ENCODE measurements at places on chromosomes 1 and 21.

DNA sequence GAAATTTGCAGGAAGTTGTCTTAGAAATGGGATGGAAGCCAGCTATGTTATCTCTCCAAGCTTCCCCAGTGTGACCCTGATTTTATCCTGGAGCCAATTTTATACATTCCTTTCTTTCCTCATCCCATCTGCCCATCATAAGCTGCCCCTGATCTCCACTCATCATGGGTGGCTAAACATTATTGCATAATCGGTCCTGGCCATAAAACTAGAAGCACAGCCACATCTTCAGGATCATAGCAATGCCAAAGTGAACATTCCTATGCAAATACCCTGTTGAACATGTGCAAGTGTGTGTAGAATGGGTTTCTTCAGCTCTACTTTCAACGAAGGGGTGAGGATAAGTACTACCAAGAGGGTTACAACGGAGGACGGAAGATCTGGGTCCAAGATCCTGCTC lies 50.6 kb upstream of the COG2 start:
- no peak for DNase-seq

DNA sequence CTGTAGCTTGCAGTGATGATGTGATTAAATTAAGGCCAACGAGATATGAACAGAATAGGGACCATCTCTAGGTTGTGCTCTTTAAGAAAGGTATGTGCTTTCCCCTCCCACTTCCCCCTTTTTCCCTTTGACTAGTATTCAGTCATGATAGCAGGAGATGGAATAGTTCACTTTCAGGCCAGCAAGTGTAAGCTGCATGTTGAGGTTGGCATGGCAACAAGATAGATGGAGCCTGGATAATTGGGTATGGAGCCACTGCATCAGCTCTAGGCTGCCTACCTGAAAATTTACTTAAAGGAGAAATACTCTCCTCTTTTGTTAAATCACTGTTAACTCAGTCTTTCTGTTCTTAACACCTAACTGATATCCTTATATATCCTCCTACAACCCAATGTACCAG lies 1.5 kb upstream of the CRP start:
- DNase-seq, result no peak

GRCh38 chr21:34921151-34921550 lies 128.0 kb downstream of the RUNX1 start:
- DNase-seq, result no peak

GRCh38 chr1:157925419-157926166 lies 67.9 kb upstream of the KIRREL1 start:
- no peak for DNase-seq

GRCh38 chr21:44356636-44357035 lies 3.2 kb downstream of the TRPM2 start:
- DNase-seq, result no peak

GRCh38 chr1:154958036-154958435 lies 2.1 kb upstream of the PBXIP1 start:
- no peak for DNase-seq

DNA sequence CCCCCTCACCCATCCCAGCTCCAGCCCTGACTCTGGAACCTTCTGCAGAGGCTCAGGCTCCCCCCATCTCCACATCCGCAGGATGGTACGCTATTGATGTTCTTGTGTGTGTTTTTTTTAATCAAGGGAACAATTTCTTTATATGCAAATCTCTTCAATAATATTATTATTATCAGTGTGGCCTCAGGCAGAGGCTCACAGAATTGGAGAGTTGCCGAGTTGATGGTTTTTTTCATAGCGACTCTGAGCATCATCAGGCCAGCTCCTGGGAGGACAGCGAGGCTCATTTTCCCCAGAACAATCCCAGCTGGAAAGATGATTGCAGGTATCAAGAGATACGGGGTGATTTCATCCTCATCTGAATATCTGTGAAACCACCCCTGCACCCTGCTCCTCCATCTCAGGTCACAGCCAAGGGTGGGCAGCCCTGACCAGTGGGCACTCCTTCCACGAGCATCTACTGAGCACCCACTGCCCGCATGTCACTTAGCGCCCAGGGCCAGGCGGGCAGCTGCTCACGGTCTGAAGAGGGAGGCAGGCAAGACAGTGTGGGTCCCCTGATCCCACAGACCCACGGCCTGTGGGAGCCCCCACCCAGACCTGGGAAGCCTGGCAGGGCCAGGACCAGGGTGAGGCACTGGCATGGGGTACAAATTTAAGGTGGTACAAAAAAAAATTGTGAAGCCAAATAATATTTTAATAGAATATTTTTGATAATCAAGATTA lies 245.6 kb upstream of the VAMP3 start:
- no peak for DNase-seq

DNA sequence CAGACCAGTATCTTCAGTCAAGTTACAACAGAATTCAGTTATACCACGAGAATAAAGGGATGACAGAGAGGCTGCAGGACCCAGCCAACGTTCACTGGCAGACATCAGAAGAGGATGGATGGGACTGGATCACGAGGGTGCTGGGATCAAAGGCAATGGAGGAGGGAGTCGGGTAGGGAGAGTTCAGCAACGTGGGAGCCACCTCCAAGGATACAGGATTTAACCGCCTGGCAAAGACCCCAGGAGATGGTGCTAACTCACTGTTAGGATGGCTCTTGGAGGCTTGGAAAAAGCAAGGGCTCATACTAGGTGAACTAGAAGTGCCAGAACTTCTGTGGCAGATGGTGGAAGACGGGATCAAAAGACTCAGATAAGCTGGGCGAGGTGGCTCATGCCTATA lies 99.1 kb upstream of the DISP3 start:
- no peak for DNase-seq

DNA sequence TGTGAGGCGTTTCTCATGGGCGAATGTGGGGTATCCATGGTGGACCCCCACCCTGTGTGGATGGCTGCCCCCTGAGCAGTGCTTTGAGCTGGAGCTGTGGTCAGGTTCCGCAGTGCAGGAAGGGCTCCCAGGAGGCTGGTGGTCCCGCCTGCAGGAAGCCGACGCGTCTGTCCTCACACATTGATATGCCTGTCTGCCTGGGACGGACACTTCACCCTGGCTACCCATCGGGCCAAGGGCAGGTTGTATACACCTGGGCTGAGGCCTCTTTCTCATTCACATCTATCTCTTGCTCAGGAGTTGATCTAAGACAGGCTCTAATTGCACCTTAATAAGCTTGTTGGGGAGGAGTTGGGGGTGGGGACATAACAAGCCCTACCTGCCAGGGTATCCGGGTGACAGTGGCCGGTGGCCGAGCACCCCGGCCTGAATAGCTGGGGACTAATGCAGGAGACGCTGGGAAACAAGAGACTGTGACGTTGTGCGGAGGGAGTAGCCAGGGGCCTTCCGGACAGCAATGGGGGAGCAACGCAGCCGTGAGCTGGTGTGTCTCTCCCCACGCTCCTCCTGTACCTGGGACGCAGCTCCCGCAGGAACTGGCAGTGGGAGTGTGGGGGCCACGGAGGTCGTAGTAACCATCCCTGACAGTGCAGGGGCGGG lies 21.7 kb downstream of the PDXK start:
- no peak for DNase-seq

DNA sequence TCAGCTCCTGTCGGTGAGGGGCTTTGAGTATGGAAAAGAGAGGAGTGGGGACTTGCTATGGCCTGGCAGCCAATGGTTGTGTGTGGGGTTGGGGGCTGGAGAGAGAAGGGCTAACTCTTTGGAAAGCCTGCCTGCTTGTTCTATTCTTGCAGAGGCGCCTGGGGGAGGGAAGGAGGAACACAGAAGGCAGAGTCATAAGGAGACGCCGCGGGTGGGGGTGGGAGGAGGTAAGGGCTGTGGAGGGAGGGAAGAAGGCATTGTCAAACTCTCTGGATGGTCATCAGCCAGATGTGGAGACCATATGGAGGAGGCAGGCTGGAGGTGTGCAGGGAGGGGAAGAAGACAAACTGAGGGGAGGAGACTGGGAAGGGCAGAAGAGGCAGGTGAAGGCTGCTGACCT lies 70.0 kb downstream of the PLXNA2 start:
- no peak for DNase-seq

- DNase-seq, result no peak
Observed at GRCh38 chr1:159009287-159009686, 420 bp upstream of the IFI16 start.

- DNase-seq, result no peak
Observed at GRCh38 chr1:84291882-84292655, 9.4 kb upstream of the SAMD13 start.

DNA sequence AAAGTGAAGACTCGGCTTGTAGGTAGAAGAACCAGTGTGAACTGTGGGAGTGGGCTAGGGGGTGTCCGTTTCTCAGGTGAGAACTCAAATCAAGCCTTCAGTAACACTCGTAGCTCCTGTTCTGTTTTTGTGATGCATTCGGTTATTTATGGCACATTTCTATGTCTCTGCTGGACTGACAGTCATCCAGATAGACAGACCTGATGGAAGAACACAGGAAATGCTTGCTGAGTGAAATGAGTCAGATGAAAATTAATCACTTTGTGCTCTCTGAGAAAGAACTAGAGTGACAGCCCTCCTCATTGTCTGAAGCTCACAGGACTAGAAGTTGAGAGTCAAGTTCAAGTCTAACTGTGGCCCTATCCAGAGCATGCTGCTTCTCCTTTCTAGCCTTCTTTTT lies 360.1 kb upstream of the PLXNA2 start:
- peak; percentile 13 for DNase-seq

GRCh38 chr1:64425521-64425920 lies 44.4 kb upstream of the CACHD1 start:
- DNase-seq, result no peak

GRCh38 chr1:170518965-170519364 lies 13.0 kb upstream of the GORAB start:
- DNase-seq, result no peak

DNA sequence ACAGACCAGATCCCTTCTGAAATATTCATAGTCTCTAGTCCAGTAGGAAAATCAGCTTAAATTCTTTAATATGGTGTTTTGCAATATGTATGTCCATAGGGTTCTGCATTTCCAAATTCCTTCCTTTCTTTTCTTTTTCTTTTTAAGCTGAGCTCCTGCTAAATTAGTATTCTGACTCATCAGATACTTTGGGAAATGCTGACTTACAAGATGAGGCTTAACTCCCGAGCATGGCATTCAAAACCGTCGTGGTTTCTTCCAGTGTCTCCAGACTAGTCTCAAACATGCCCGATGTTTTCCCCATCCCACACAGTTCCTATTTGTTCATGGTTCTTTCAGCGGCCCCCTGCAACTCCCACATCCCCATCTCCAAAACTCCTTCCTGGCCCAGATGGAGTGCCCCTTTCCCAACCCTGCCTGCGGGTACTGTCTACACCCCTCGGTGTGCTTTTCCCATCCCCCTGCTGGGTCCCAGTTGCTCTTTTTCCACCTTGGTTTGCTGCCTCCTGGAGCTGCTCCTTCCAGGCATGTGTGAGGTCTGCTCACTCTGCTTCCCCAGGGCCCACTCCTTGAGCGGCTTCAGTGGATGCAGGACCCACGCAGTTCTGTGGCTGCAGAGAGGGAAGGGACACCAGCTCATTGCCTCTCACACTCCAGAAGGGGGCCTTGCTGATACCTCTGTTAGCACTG lies 19.5 kb upstream of the ETV3 start:
- DNase-seq, result no peak

- no peak for DNase-seq
Observed at GRCh38 chr1:39576016-39576657, 453 bp downstream of the PABPC4 start.

DNA sequence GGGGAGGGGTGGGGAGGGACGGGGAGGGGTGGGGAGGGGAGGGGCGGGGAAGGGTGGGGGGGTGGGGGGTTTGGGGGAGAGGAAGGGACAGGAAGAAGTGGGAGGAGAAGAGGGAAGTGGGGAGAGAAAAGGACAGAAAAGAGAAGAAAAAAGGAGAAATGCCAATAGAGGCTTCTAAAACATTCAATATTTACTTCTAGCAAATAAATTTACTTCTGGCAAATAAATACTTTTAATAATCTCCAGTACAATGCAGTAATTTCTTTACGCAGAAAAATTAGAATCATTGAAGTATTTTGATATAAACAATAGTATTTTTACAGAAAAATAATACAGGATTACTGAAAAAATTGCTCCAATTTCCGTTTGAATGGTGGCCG lies 9.4 kb upstream of the GPR161 start:
- no peak for DNase-seq

- DNase-seq, result no peak
Observed at GRCh38 chr1:156407344-156407743, 38.3 kb downstream of the RHBG start.

DNA sequence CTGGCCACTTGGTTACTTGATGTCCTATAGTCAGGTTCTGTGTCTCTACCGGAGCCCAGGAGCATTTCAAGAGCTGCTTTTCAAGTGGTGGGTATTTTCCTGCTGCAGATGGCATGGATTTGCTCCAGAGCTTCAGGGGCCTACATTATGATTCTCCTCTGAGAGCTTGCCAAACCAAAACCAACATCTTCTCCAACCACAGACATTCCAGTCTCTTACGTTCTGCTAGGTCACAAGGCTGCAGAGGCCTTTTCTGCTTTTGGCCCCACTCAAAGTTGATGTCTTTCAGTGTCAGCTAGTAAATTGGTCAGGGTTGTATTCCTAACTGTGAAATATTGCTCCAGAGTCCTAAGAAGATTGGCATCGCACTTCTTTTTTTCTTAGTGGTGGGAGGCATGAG lies 14.7 kb upstream of the AQP10 start:
- DNase-seq, result no peak

- no peak for DNase-seq
Observed at GRCh38 chr21:33820230-33820770, 95.3 kb downstream of the ATP5PO start.

DNA sequence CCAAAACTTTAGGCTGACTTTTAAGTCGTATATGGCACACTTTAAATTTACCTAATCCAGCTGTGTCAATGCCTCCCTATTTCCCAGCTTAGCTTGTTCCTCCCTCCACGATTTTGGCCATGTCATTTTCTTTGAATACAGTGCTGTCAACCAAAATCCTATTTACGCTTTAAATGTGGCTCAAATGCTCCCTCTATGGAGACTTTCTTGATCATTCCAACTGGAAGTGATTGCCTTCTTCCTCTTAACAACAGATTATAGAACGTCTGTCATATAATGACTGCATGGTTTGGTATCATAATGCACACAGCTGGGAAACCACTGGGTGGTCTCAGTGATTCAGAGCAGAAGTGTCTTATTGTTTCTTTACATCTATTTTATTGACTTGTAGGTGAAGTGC lies 18.9 kb upstream of the BATF3 start:
- no peak for DNase-seq

DNA sequence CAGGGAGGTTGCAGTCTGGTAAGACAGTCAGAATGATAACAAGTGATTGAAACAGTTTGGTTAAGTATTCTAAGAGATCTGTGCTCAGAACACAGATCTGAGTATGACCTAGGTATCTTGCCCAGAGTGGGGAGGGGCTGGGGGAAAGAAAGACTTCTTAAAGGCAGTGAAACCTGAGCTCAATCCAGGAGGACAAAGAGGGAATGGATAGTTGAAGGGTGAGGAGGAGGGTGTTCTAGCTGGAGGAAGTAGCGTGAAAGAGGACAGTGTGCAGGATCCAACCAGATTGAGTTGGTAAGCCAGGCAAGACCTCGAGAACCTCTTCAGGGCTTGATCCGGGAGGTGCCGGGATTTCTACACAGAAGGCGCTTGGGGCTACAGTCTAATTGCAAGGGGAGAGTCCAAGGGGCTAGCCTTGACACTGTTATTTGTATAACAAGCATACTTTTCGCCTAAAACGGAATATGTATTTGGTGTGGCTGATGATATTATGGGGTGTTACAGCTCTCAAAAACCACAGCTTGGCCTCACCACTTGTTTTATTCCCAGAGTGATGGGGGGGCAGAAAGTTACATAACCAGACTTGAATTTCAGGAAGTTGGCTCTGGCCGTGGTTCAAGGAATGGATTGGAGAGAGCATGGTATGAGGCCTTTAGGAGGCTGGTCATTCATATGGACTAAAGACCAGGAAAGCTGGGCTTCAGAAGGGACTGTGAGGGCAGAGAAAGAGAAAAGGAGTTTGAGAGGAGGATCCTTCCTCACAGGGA lies 19.1 kb downstream of the RCSD1 start:
- no peak for DNase-seq

GRCh38 chr1:222634180-222635013 lies 16.5 kb downstream of the MIA3 start:
- DNase-seq, result peak; percentile 77
